ENCODE measurements at places on chromosomes 13 and 19. TPM values are rescaled to one million over a fixed set of nuclear protein-coding genes. Genes with fewer than 3 reads are reported as not detected.

- ATAC-seq = peak; percentile 49
These were observed 9.1 kb upstream of the LILRB5 start for GRCh38 chr19:54266133-54266532.

DNA sequence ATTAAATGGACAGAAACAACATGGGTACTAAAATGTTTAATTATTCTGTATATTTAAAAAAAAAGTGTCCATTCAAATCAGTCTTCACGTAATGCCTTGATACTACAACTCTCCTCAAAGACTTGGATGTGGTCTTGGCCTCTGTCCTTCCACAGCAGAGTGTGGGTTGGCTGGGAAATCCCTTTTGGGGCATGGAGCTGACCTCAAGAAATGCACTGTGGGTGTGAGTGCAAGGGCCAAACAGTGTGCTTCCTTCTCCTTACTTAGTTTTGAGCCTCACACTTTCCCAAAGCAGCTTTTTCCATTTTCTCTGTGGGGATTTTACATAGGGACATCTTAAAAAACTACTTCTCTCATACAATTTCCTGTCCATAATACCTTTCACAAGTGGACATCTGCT lies 607.4 kb downstream of the EFNB2 start:
- ATAC-seq = no peak

GRCh38 chr19:925087-925525 lies 729 bp upstream of the ARID3A start:
- ATAC-seq = peak; percentile 22

DNA sequence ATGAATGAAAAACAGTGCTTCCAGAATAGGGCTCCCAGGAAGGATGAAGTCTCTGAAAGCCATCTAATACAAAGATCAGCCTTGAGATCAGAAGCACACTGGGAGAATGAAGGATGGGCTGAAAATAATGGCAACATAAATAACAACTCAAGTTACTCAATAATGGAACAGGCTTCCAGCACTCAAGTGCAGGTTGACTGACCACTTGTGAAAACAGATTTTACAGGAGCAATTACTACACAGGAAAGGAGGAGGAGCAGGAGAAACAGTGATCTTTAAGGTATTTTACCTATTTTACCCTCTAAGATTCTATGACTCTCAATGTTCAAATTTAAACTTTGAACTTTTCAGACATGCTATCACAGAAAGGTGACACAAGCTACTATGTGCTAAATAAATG lies 106.0 kb downstream of the USP12 start:
- ATAC-seq = no peak

DNA sequence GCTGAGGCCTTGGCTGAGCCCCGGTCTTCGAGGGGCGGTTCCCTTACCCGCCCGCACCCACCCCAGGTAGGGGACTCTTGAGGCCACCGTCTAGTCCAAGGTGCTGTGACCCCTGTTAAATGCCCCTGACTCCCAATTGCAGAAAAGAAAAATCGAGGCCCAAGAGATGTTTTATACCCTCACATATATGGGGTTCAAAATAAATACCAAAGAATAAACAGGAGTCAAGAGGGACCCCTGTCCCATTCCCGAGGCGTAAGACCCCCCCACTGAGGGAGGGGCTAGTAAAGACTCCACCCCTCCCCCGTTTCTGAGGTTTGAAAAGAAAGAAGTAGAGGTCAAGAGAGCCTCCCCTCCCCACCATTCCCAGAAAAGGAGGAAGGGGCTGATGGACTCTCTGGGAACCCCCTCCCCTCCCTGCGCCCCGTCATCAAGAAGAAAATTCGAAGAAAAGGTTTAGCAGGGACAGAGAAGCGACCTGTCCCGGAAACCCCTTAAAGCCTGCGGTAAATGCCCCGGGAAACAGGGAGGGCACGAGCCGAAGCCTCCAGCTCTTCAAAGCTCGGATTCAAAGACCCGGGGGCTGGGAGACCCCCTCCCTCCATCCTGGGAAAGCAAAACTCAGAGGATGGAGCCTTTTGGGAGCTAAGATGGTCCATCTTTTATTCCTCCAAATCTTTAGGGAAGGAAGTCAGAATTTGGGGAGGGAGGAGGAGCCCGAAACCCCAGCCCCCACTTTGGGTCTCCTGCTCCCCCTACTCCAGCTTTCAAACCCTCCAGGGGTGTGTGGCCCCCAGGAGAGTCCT lies 755 bp upstream of the RAB3A start:
- ATAC-seq = peak; percentile 1

SGCG gene
- total RNA-seq = 0.24 TPM

LAIR1 gene
- total RNA-seq = 1.5 TPM

DNA sequence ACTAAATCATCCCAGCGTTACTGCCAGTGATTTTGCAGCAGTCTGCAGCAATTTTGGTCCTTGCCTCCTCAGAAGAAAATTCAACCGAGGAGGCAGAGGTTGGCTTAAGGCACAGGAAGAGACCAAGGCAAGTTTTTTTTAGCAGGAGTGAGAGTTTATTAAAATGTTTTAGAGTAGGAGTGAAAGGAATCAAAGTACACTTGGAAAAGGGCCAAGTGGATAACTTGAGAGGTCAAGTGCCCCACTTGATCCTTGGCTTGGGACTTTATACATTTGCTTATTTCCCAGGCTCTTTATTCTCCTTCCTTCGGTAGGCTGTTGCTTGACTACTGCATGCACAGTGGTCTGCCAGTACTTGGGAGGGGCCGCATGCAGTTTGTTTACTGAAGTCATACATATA lies 2.9 kb upstream of the ZNF134 start:
- no peak for ATAC-seq

- no peak for ATAC-seq
These were observed 783.3 kb upstream of the ATXN8OS start for GRCh38 chr13:69324090-69324886.

GRCh38 chr19:54435551-54436016 lies 13.4 kb upstream of the LENG8 start:
- no peak for ATAC-seq

DNA sequence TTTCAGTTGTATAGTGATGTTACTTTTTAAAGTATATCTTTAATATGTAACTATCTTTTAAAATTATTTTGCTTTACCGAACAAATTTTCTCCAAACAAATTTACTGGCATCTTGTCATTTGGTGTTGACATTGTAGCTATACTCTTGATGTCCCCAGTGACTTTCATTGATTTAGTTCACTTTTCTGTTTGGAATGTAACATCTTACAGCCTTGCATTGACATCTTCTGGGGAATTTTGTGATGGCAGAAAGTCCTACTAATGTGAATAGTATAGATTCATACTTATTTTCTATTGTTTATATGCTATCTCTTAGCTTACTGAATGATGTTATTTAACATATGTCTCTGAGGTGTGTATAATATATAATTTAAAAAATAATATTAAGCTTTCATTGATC lies 800.9 kb upstream of the ATXN8OS start:
- no peak for ATAC-seq

DNA sequence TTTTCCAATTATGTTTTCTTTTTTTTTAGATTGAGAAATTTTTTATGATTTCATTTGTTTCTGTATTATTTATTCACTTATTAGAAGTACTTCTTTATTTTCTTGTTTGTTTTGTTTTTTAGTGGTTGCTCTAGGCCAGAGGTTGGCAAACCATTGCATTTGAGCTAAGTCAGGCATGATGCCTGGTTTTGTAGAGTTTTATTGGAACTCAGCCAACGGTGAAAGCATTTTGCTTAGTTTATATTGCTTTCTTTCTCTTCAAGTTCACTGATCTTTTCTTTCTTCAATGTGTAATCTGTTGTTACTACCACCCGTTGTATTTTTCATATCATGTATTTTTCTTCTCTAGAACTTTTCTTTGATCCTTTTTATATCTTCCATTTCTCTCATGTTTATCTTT lies 19.7 kb downstream of the ZNF567 start:
- ATAC-seq = no peak

DNA sequence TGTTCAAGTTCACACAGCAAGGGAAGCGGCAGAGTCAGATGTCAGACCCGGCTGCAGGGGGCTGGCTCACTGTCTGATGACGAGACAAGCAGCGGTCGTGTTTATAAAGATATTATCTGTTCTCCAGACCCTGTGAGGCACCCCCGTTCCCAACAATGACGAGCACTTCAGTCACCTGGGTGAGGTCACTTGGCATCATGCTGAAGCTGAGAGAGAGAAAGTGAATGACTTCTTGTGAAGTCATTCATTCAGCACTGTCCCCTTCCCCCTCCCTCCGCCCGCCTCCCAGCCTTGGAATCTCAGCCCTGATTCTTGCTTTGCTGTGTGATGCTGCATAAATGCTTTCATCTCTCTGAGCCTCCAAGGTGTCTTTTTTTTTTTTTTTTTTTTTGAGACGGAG lies 4.9 kb upstream of the LYPD3 start:
- peak; percentile 45 for ATAC-seq

RGL3 gene
- 0.64 TPM for total RNA-seq

PCP2 gene
- not detected for total RNA-seq

IGSF23 gene
- total RNA-seq = not detected

APOC4 gene
- not detected for total RNA-seq

CASP14 gene
- total RNA-seq = 0.16 TPM

DNA sequence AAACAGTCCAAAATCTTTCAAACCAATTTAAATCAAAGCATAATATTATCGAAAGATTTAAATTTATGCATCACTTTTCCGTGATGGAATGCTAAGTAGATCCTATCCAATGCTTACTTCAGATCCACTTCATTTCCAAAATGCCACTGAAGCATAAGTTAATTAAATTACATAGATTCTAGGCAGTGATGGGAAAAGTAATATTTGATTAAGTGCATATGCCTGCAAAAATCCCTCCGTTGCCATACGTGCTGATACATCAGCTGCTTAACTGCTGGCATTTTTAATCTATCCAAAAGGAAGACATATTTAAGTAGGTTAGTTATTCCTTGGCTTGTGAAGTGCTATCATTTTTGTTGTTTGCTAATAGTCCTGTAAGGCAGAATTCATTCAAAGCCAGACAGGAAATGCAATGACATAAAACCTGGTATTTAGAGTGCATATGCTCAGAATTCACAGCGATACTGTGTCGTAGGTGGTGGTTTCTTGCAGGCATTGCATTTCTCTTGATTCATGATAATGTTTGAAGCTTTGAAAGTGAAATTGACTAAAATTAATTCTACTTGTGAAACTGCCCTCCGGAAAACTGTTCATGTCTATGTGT lies 738.3 kb upstream of the GPC6 start:
- no peak for ATAC-seq

DNA sequence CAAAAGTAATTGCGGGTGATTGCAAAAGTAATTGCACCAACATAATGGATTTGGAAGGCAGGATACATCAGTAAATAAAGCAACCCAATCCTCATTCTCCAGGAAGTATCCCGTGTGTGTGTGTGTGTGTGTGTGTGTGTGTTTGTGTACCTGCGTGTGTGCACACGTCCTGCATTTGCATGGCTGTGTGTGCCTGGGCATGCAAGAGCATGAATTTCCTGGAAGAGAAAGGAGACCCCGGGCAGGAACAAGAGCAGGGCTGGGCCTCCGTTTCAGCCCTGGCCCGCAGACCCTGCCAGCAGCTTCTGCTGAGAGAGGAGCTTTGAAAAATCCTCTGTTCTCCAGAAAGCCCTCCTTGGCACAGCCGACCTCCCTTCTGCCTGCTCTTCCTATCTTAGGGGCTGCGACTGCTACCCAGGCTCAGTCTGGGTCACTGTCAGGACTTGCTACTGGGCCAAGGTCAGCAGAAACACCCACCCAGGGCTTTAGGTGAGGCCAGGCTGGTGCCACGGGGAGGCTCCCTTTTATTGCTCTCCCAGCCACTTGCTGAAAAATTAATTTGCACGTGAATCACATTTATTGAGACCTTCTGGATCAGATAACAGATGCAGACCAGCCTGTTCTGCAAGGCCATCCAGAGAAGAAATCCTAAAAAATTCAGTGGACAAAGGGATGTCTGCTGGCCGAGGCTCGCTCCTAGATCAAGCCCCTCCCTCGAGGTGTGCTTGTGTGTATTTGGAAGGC lies 258.3 kb downstream of the ZNF536 start:
- ATAC-seq = no peak

ZNF491 gene
- 0.20 TPM for total RNA-seq

DNA sequence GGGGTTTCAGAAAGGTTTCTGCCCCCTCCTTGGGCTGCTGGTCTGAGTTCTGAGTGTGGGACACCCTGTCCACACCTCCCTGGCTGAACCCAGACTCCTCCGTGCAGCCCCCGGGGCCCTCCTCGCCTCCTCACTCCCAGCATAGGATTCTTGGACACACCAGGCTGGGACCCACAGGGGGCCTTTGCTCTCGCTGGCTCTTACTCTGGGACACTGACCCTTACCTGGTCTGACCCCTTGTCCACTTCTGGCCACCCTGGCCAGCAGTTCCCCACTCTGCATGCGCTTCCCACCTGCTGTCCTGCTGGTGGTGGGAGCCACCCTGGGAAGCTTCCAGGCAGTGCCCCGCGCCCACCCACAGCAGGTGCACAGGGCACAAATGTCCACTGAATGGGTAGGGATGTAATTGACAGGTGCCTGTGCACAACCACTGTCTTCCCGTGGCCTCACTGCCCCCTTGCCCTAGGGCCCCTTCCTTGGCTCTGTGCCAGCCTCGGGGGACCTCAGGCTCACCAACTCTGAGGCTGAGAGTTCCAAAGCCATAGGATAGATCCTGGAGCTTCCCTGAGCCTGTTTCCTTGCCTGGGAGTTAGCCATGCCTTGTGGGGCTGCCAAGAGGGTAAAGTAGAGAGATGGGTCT lies 7.0 kb upstream of the SLC25A42 start:
- ATAC-seq = no peak

GRCh38 chr19:40507892-40508291 lies 41.1 kb downstream of the SPTBN4 start:
- no peak for ATAC-seq

GRCh38 chr13:22893204-22893603 lies 287.6 kb upstream of the SGCG start:
- ATAC-seq = no peak

DNA sequence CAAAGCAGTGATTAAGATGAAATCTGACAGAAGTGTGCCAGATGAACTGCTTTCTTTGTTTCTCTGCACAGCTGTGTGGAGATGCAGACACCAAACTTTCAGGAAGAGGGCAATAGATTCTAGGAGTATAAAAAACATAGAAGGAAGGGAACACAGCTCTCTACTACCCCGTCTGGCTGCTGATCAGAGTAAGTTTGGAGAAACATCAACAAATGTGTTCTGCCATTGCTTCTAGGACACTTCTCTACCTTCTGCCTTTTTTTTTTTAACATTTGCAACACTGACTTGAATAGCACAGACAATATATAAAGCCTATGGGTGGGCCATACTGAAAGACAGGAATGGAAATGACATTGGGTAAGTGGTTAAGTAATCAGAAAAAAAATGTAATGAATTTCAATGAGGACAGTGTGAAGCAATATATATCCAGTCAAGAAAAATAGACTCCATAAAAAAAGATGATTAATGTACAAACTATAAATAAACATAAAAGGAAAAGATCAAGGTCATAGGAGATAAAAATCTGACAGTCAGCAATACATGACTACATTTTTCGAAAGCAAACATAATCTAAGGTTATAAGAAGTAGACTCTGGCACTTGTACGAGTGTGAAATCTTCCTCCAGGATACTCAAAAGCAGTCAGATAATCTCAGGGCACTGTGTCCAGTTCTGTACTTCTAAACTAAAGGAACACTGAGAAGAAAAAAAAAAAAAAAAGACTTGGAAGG lies 21.4 kb downstream of the NUFIP1 start:
- ATAC-seq = peak; percentile 47

- ATAC-seq = peak; percentile 67
These were observed 851 bp downstream of the ZNF320 start for GRCh38 chr19:52896431-52897137.

CEBPA gene
- 18.3 TPM for total RNA-seq

GRCh38 chr13:50677687-50678463 lies 165.6 kb downstream of the DLEU7 start:
- peak; percentile 54 for ATAC-seq

C19orf81 gene
- total RNA-seq = not detected
